ENCODE measurements at places on chromosomes 6 and 20.

DNA sequence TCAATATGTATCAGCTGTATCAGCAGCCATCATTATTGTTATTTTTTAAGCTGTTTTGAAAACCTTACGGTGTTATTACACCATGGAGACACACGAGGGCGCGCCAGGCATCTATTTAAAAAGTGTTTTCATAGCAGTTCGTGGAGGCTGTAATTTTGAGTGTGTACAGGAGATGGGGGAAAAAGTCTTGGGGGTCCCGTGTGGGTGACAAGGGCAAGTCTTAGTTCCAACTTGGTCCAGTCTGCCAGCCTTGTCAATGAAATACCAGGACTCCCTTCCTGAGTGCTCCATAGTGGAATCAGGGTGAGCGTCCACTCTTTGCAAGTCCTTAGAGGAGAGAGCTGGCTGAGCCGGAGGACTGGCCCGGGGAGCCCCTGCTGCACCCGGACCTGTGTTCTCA lies 43.3 kb downstream of the SLC2A10 start:
- peak; percentile 8 for DNase-seq

GRCh38 chr6:150600010-150600300 lies 270 bp downstream of the PLEKHG1 start:
- DNase-seq, result no peak

DNA sequence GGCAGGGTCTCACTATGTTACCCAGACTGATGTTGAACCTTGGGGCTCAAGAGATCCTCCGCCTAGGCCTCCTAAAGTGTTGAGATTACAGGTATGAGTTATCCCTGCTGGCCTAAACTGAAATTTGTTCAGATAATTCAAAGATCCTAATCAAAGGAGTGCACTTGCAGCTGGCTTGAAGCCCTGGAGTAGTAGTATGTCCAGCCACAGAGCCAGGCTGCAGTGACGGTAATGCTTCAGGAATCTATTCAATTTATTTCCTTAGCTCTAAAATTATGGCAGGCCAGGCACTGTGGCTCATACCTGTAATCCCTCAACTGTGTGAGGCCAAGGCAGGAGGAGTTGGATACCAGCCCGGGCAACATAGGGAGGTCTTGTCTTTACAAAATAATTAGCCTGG lies 1.4 kb upstream of the DDX43 start:
- DNase-seq, result no peak

GRCh38 chr6:6006428-6007365 lies at the start of gene NRN1:
TSS of gene NRN1 (minus strand) at chr6:6006925. CDS start at chr6:6006749, 176 bp downstream.
- no peak for DNase-seq

- no peak for DNase-seq
Measured at GRCh38 chr6:14119784-14120183, 2.2 kb downstream of the CD83 start.

DNA sequence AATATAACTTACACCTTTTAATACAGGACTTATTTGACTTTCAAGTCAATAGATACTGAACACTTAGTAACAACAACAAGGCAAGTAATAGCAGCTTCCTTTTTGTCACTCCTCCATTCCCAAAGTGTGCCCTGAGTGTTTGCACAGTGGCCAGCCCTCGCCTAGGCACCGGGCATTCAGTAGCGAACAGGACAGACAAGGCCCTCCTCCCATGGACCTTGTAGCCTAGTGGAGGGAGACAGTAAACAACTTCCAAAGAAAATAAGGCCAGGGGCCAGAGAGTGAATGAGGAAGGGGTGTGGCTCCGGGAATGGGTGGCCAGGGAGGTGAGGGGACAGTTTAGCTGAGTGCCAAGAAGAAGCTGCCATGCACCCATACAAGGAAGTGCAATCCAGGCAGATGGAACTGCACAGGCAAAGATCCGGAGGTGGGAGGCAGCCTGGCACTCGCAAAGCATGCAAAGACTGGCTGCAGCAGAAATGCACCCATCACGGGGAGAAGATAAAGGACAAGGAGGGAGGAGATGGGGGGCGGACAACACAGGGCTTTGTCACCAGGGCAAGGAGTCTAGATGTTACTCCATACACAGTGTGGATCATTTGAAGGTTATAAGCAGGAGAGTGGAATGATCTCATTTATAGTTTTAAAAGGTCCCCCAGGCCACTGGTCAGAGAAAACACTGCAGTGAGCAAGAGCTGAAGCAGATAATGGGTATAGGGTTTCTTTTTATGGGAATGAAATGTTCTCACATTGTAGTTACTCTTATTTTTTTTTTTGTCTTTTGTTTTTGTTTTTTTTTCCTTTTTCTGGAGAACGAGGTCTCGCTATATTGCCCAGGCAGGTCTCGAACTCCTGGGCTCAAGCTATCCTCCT lies 32.2 kb downstream of the ATP9A start:
- DNase-seq, result no peak

Measured in activated CD4-positive, CD25-positive, alpha-beta regulatory T cell (primary cell).